ENCODE measurements at places on chromosomes 1 and 21.

DNA sequence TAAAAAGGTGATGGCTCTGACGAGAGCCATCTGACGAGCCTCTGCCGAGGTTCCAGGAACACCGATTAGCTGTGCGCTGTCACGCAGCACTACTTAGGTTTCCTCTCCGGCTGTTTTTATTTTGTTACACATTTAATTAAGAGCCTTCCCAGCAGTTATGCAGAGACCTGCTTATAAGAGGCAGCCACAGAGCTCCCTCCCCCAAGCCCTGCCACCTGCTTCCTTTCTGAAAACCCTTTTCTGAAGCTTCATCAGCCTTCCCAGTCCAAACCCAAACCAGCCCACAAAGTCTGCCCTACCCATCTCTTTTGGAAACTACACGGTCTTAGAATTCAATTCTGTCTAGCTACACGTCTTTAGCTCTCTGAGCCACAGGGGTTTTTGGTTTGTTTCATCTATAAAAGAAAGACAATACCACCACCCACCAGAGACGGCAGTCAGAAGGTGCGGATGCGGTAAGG lies 49.1 kb downstream of the ERI3 start:
- DNase-seq: no peak

- DNase-seq: no peak
These were observed 8.9 kb upstream of the ADORA3 start for GRCh38 chr1:111512132-111512889.

DNA sequence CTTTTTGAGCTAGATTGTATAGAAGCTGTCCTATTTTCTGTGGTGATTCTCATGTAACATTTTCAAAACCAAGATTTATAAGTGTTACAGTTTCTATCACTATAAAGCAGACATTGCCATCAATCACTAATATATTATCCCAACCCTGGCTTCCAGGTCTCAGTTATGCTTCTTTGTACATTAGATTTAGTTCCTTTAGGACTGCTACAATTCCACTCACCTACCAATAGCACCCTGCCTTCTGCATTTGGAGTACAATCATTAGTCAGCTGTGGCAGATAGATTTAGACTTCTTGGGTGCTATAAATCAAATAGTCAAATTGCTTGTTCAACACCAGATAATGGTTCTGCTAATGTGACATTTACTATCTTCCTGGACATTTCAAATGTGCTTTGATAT lies 281.6 kb downstream of the BRINP3 start:
- no peak for DNase-seq

GRCh38 chr21:43690346-43690745 lies 28.6 kb upstream of the PDXK start:
- no peak for DNase-seq

GRCh38 chr1:191176131-191176530 lies 698.5 kb upstream of the BRINP3 start:
- no peak for DNase-seq

DNA sequence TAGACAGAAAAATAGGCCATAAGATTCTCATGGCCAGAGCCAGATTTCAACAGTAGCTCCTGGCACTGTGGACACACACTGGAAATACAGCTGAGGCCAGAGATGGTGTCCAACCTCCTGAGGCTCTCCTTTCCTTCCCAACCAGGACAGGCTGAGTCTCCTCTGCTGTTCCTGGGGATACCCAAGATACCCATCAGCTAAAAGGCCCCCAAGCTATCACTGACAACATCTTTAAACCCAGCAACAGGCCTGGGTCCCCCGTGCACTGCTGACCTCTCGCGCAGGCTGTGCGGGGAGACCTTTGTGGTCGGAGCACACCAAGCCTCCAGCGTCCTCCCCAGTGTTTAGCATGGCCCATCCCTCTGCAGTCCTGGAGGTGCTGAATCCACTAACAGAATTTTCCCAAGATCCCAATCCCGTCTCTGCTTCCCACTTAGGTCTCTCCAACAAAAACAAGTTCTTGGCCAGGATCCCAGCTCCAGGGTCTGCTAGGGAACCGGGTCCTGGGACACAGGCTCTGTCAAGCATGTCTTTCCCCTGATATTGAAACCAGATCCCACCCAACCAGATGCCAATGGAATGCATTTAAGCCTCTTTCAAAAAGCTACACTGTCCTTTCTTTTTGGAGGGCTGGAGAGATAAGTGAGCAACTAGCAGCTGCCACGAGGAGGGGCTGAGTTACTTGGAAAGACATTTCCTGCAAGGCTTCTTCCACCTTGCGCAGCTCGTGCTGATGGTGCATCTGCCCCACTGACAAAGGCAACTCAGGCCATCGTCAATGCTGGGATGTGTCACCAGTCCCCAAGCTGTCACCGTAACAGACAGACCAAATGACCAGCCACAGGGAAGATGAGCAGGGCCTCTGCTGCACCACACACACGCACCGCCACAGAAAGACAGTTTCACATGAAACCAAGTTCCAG lies 73.2 kb downstream of the BCAR3 start:
- peak; percentile 36 for DNase-seq

GRCh38 chr1:2556277-2556677 lies at the start of gene TNFRSF14:
TNFRSF14 (plus strand) TSS chr1:2556371; CDS start chr1:2556665, 294 bp downstream.
- peak; percentile 67 for DNase-seq

- peak; percentile 45 for DNase-seq
These were observed 167.6 kb downstream of the PCBP3 start for GRCh38 chr21:45811136-45811535.

GRCh38 chr1:6143395-6143794 lies 36.7 kb downstream of the CHD5 start:
- no peak for DNase-seq

GRCh38 chr1:27784700-27785099 lies 11.7 kb downstream of the STX12 start:
- no peak for DNase-seq

DNA sequence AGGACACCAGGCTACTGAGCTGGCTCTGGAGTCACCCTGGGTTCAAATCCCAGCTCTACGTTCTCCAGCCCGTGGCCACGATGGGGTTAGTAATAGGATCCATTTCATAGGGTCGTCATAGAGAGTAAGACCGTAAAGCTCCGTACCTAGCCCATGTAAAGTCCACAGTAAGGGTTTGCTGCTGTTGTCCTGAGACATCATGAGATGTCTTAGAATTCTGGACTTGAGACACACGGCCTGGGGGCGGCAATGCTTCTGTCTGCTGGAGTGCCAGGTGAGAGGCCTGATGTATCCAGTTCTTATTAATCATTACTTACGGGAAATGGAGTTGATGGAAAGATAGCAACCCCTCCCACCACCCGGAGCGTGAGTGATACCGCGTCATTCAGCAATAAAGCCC lies 3.6 kb downstream of the TCP10L start:
- peak; percentile 29 for DNase-seq

DNA sequence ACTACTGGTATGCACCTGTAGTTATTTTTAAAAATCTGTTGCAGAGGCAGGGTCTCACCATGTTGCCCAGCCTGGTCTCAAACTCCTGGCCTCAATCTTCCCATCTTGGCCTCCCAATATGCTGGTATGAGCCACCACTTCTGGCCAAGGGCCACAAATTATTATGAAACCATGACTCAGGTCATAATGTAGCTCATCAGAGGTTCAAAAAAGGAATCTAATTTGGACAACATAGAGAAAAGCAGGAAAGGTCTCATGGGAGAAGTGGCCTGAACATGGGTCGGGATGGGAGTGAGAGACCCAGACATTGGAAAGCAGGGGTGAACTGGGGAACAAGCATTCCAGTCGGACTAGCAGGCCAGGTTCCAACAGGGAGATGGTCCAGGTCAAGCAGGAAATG lies 45.2 kb upstream of the C1orf198 start:
- DNase-seq: no peak

GRCh38 chr21:26840201-26840600 lies 5.0 kb downstream of the ADAMTS1 start:
- no peak for DNase-seq

GRCh38 chr21:45460011-45460565 lies 55.1 kb downstream of the COL18A1 start:
- DNase-seq: no peak

DNA sequence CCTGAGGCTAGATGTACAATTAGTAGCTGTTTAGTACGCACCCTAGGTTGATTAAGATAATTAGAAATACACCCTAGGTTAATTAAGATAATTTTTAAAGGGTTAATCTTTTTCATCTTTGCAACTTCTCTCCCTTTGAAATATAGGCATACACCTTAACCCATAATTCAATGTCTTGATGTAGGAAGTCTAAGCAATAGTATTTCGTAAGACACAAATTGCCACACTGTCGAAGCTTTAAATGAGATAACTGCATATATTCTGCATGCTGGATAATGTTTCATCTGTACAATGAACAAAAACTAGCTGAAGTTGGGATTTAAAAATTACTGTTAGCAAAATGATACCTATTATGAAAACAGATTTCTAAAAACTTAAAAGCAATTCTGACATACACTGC lies 122.9 kb downstream of the EVI5 start:
- no peak for DNase-seq

DNA sequence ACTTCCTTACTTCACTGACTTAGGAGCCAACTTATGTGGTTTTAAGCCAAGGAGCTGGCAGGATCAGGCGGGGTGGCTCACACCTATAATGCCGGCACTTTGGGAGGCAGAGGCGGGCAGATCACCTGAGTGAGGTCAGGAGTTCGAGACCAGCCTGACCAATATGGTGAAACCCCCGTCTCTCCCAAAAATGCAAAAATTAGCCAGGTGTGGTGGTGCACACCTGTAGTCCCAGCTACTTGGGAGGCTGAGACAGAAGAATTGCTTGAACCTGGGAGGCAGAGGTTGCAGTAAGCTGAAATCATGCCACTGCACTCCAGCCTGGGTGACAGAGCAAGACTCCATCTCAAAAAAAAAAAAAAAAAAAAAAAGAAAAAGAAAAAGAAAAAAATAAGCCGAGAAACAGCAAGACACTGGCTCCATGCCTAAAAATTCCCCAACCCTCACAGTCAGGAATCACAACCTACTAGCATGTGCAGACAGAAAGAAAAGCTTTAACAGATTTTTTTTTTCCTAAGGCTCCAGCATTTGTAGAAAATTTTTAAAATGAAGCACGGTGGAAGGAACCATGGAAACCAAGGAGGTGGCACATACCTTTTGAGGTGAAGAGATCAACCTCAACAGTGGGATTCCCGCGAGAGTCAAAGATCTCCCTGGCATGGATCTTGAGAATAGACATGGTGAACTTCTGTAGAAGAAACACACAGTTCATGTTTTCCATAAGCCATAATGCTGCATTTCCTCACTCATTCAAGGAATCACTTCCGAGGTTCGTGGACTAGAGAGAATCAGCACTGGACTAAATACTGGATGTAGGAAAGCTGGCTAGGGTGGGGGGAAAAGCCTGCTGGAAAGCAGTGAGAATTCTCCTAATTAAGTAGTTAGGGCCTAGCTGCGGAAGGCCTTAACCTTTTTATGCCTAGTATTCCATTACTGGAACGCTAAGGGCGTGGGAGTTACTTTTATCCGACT lies 4.0 kb downstream of the ENO1 start:
- DNase-seq: no peak

DNA sequence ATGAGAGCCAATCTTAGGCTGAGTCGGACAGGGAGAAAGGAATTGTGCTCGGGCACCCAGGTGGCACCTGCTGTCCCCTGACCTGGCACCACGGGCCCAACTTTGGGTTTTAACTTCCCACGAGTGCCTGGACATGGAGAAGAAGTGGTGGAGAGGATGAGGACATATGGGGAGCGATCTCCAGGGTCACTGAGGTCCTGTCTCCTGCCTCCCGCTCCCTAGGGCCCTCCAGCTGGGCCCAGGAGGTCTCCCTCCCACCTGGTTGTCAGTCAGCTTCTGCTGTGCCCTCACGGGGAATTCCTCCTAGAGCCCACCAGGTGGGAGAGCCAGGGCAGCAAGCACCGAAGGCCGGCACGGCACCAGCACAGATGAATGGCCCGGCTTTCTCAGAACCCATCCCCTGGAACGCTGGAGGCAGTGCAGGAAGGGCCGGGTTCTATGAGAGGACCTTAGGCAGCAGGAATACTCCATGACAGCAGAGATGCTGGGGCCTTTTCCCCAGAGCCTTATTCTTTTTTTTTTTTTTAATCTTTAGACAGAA lies 435.5 kb downstream of the CAMTA1 start:
- DNase-seq: no peak

DNA sequence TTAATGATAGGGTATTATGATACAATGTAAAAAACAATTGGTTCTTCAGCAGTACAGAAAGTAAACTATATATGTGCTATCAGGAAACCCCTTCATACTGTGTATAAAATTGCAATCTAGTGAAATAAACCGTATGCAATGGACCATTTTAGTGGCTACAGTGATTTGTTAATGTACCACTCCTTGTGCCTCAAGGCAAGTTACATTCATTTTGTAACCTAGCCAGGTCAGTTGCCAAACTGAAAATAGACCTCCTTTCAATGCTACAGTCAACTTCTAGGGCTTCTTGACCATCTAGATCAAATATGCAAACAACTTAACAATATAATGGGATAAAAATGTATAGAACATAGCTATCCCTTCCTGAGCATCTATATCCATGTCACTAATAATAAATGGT lies 52.0 kb upstream of the RAVER2 start:
- no peak for DNase-seq

- no peak for DNase-seq
These were observed 21.3 kb downstream of the GPR137B start for GRCh38 chr1:236163463-236164153.

GRCh38 chr21:42223826-42224575 lies 5.1 kb downstream of the ABCG1 start:
- DNase-seq: no peak

DNA sequence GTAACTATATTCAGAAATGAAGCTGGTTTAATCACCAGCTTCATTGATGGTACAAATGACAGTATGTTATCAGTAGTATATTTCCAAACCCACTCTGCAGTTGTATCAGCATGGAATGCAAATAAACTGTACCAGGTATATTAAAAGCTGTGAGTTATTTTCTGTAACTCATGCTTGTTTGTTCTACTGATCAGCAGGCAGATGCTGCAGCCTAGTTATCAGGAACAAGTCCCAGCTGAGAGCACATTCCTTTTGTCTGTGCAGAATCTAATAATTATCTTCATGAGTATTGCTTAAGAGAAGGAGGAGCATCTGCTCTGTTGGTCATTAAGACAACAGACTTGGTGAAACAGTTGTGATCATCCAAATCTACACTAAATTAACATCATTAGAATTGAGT lies 1331.1 kb downstream of the MRPL39 start:
- no peak for DNase-seq

GRCh38 chr1:156682166-156682890 lies 5.1 kb upstream of the NES start:
- peak; percentile 86 for DNase-seq
